Glomerular endothelial cell (primary cell): ENCODE measurements at places on chromosomes 6 and 20.

- DNase-seq = no peak
These were observed 316.1 kb upstream of the CDH4 start for GRCh38 chr20:60935971-60936370.

DNA sequence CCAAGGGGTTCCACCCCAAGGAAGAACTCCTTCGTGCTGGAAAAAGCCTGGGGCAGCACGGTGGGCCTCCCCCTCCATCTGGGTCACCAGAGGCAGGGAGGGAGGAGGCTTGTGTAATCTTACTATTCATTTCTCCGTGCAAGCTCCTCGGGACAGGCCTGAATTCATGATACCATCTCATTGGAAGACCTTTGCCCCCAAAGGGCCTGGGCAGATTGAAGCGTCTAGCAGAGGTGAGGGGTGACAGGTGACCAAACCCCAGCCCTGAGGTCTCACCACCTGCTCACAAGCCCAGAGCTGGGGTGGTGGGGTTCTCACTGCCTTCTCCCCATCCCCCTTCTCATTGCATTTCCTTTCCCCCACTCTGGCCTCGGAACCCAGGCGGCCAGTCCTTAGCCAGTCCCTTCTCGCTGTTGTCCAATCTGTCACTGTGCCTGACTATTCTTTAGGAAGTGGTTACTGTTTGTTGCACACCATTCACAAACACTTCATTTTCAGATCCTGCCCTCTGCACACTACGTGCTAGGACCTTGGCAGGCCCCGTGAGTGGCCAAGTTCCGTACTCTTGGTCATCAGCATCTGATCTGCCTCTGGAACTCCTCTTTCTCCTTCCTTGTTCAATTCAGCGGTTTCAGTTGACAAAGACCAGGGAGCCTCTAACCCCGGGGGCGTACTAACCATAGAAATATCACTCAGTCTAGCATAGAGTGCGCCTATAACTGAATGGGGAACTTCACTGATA lies 137.1 kb downstream of the LY86 start:
- DNase-seq = no peak

DNA sequence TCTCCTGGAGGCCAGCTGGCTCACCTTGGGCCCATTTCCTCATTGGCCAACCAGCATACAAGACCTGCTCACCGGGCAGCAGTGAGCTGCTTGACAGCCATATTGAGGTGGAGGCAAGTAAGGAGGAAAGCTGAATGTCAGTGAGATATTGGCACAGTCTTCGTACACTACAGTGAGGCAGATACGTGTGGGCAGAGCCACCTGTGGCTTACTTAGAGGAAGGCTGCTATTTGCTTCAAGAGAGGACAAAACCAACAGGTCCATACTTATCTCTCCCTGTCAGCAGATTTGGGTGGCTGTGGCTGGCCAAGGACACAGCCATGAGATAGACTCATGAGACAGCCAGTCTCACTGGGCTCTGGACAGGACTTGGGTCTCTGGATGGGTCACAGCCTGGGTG lies 15.1 kb upstream of the MCM3 start:
- no peak for DNase-seq

DNA sequence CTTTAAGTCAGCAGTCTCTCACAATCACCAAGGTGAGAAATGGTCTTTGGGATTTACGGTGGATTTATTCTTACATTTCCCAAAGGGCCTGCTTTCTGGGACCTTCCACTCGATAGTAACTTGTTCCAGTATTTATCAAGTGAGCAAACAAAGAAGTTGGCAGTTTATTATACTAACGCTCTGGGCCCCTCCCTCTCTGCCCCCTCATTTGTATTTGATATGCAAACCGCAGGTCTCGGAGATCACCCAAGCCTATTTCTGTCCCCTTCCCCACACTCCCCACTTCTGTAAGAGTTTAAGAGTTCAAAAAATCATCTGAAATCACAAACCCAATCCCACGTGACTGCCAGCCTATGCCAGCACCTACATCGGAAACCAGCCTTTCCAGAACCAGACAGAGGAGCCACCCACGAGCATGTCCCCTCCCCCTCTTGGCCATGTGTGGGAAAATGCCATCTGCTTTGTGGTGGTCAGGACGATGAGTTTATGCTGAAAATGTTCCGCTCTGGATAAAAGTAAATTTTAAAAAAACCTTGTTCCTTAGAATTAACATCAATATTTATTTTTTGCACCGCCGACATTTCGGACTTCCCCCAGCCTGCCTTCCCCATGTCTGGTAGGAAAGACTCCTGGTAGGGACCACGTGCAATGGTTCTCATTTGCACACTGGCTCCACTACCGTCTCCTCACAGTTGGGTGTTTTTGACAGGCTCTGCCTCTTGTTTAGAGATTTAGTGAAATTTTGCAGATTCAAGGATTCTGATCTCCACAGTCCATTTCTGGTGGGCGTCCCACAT lies 281.0 kb downstream of the TFAP2C start:
- DNase-seq = no peak

DNA sequence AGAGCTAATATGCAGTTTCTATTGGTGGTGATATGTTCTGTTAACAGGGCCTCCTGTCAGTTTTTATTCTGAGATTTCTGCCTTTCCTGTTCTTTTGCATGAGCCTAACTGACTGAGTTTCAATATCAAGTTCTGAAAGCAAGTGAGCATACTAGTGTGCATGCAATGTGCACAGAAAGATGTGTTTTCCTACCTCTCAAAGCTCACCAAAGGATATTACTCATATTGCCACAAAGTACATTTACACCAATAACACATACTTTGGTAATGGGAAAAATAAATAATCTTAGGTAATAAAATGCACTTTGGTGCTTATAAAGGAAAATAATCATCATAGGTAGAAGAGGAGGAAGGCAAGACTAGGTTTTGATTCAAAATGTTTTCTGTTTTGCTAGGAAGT lies 195.0 kb downstream of the KHDC1L start:
- DNase-seq = no peak

DNA sequence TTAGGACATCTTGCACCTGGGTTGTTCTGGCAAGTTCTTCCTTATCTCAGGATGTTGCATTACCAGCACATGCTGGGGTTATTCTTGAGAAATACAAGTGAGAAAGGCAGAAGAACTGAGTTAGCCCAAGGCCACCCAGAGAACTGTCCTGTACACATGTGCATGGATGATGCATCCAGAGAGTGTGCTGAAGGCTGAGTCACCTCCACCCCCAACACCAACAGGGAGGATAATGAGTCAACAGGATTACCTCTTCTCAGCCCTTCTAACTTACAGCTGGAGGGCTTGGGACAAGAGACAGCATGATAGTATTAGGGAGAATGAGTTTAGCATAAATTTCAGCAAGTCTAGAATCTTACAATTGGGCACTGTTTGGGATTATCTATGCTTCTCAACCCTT lies 8.5 kb downstream of the SCGN start:
- DNase-seq = no peak

DNA sequence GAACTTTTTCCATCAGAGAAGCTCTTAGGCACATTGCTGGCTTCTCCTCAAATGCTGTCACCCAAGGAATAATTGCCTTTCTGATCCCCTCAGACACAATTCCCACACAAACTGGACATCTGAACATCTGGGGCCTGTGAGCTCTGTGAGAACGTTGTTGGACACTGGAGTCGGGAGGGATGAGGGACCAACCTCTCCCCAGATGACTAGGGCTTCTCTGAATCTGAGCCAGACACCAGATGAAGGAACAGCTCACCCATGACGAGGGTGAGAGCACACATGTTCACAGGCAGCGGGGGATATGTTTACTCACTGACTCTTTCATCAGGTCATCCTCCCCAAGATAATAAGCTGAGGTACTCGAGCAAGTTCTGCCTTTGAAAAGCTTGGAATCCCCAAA lies 283.9 kb upstream of the SUPT3H start:
- no peak for DNase-seq

DNA sequence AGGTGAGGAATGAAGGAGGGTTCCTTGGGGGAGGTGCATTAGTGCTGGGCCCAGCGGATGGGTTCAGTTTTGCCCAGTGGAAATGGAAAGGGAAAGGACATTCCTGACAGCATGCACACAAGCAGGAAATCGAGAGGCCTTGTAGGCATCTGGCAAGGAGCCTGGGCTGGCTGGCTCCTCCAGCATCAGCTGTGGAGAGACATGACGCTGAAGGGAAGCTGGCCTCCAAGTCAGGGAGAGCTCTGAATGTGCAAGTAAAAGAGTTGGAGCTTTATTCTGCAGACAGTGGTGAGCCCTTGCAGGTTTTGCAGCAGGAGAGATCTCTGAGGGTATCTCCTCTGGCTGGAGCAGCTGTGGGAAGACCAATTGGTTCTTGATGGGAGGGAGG lies 154.3 kb downstream of the MRPL14 start:
- peak; percentile 22 for DNase-seq

GRCh38 chr6:21996425-21997118 lies 300.3 kb downstream of the PRL start:
- DNase-seq = no peak

GRCh38 chr6:3209114-3210023 lies 18.1 kb downstream of the TUBB2B start:
- no peak for DNase-seq

GRCh38 chr20:62659488-62660239 lies 17.4 kb downstream of the SLCO4A1 start:
- no peak for DNase-seq

DNA sequence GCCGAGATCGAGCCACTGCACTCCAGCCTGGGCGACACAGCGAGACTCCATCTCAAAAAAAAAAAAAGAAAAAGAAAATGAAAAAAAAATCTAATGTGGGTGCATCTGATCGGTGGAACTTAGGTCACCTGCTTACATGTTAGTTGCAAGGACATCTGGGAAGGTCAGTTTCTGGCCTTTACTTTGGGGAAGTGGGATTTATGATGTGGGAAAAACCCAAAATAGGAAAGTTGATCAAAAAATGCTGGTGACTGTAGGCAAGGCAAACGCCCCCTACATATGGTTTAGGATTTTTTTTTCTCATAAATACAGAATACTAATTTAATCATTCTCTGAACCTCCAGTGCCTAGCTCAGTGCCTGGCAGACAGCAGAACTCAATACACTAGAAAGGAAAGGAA lies 69.2 kb upstream of the PIM1 start:
- DNase-seq = no peak

GRCh38 chr6:67663105-67663895 lies 971.8 kb upstream of the ADGRB3 start:
- DNase-seq = no peak

DNA sequence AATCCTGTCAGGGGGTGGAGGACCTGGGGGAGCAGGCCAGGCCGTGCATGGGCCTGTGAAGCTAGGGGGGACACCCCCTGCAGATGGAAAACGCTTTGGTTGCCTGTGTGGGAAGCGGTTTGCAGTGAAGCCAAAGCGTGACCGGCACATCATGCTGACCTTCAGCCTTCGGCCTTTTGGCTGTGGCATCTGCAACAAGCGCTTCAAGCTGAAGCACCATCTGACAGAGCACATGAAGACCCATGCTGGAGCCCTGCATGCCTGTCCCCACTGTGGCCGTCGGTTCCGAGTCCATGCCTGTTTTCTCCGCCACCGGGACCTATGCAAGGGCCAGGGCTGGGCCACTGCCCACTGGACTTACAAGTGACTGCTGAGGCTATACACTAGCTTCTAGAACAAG lies 1.8 kb downstream of the ZBTB9 start:
- no peak for DNase-seq

GRCh38 chr6:13708736-13709135 lies 2.9 kb downstream of the RANBP9 start:
- no peak for DNase-seq

GRCh38 chr20:18254615-18255014 lies 33.7 kb upstream of the ZNF133 start:
- no peak for DNase-seq

GRCh38 chr6:118683881-118684872 lies 32.8 kb upstream of the CEP85L start:
- DNase-seq = no peak

- DNase-seq = no peak
These were observed 19.6 kb downstream of the RTN4IP1 start for GRCh38 chr6:106609699-106610098.

- no peak for DNase-seq
These were observed 201.6 kb upstream of the SNX9 start for GRCh38 chr6:157621406-157621805.

DNA sequence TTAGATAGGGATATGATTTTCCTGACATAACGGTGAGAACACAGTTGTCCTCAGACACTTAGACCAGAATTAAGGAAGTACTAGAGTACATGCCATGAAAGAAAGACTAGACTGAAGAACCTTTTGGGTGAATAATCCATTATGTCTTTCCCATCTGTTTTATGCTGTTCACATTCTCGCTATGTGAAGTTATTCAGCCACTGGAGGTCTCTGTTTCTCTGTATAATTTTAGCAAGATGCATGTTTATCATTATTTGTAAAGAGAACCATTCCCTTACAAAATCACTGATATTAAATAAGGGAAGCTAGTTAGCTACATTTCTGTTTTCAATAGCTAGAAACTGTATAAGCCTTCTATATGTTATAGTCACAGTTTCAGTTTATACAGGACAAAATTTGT lies 391.9 kb downstream of the CD109 start:
- no peak for DNase-seq

DNA sequence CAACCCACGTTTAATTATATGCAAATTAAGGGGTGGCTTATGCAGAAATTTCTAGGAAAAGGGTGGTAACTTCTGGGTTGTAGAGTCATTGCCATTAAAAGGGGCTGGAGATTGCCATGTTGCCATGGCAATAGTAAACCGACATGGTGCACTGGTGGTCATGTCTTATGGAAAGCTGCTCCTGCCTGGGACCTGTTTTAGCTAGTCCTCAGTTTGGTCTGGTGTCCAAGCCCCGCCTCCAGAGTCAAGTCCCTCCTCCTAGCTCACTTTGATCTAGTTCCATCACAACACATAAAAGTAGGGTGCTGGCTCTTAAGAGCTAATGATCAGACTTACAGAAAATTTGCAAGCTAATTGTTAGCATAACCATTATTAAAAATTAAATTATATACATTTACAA lies 5.3 kb downstream of the SLC22A2 start:
- no peak for DNase-seq

DNA sequence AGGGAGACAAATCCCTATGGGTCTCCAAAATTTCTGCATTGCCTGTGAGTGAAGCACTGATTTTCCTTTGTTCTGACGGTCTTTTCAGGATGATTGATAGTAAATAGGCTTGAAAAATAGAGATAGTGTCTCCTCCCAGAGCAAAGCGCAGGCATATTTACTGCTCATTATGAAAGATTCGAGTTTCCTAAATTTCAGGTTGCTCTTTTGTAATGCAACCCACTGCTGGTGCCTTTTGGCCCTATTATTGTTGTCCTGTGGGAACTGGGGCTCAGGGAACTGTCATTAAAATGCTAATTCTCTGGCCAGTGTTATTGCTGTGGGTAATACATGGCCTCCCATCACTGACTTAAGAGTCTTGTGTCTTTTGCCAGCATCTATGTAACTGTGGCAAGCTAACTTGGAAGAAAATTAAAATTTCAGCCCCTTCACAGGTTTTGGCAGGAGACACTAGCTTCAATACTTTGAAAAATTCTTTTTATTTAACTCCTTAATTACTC lies 754.1 kb upstream of the MAP3K7 start:
- DNase-seq = no peak

DNA sequence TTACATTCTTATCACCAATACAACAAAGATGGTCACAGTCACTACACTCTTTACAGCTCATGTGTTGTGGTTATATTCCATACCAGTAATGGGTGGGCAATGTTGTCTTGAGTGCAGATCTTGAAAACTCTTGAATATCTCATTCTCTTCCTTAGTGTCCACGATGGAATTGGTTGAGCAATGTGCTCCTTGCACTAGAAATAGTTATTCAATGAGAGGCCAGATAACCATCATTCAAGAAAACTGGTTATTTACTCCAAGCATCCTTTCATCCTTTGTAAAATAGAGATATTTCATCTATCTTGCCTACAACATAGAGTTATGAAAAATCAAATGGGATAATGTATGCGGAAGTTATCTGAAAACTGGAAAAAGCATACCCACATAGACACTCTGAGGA lies 215.9 kb downstream of the ARHGAP18 start:
- DNase-seq = no peak
